IPS DF 19.7 (cell line): ENCODE measurements at places on chromosomes 13 and 19.

DNA sequence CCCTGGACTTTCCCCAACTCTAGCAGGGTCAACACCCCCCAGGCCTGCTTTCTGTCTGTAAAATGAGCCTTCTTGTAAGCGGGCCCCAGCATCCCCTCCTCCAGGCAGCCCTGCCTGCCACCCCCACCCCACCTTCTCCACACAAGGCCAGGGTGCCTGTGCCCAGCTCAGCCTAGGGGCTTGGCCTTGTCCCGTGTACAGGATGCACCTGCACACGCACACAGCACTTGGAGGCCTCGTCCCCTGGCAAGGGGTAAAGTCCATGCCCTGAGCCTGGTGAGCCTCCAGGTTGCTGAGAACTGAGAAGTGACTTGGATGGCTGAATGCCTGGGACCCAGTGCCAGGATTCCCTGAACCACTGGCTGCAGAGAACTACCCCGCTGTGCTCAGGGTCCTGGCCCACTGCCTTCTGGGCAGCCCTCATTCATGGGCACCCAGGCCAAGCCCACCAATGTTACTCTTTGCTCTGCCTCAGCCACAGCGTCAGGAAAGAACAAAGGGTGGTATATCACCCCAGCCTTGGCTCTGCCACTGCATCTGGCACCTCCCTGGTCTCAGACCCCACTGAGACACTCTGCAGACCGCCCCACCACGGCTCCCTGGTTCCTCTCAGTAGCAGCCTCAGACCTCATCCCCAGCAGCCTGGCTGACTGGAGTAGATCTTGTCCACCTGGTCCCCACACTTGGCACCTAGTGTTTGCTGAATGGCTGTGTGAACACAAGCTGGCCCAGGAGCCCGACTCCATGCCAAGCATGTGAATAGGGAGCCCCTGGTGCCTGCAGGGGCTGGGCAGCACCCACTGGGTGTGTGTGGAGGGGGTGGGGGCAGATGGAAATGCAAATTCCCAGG lies 1.8 kb upstream of the TM6SF2 start:
- DNase-seq, result no peak

DNA sequence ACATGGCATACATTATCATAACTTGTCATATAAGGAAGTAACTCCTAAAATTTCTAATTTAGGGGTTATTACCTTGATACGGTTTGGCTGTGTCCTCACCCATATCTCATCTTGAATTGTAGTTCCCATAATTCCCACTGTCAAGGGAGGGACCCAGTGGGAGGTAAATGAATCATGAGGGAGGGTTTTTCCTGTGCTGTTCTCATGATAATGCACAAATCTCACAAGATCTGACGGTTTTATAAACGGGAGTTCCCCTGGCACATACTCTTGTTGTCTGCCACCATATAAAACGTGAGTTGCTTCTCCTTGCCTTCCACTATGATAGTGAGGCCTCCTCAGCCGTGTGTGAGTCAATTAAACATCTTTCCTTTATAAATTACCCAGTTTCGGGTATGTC lies 76.0 kb downstream of the ZDHHC20 start:
- no peak for DNase-seq

- DNase-seq, result no peak
Measured at GRCh38 chr19:31821346-31821745, 472.1 kb upstream of the TSHZ3 start.

- DNase-seq, result no peak
Measured at GRCh38 chr13:43246382-43246781, 223.0 kb downstream of the DNAJC15 start.

DNA sequence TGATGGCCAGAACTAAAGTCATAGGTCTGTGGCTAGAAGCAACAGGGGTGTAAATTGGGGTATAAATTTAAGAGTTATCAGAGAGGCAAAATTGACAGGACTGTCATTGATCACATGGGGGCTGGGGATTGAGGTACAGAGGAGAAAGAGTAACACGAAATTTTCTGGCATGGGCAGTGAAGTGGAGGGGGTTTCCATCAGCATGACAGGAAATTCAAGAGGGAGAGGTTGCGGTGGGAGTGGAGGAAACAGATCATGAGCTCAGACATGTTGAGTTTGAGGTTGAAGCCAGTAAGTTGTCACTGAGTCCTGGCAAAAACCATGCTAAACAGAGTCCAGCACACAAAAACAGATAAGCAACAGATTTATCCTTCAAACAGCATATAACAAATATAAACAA lies 192.1 kb upstream of the TSC22D1 start:
- no peak for DNase-seq

GRCh38 chr19:23286477-23286876 lies 36.3 kb upstream of the ZNF724 start:
- DNase-seq, result no peak

DNA sequence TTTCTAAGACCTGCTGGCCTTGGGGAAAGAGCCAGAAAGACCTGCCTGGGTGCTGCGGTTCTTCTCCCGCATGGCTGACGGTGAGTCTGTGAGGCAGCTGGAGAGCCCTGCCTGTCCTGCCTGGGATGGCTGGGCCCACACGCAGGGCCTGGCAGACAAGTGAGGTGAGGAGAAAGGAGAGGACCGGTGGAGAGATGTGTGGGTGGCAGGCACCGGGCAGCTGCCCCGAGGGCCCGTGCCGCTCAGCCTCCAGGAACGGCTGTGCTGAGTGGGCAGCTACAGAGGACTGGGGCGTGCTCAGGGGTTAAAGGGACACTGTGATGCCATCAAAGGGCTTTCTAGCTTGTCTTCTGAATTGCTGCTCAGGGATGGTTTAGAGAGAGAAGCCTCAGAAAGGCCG lies 53.8 kb downstream of the MLLT1 start:
- DNase-seq, result no peak

DNA sequence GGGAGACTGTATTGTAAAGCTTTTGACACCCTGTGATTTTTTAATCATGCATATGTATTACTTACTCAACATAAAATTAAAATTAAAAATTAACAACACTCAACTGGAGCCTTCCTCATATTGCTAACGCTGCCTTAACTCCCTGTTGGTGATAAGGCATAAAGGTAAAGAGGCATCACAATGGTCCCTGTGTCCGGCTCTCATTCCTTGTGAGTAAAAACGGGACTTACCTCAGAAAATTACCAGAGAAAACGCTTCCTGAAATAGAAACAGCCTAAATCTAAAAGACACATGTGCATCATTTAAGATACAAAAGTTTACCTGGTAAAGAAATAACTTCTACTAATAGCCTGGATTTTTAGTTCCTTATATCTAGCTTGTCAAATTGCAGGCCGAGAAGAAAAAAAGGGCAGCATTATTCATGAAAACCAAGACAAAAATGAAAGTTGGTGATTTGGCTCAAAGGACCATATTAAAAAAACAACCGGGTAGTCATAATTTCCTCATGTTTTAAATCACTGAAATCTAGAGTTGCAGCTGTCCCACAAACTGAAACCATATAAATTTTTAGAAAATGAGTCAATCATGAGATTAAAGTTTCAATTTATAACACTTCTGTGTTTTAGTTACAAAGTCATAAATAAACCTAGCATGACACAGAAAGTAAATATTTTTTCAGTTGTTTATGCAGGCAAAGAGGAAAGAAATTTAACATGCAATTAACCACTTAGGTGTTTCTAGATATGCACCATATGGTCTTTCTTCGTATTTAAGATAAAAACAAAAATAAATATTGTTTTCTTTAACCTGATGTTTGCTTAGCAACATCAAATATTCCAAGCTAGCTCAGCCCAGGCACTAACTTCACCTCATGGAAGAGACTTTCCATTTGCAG lies 94.7 kb downstream of the MIPEP start:
- DNase-seq, result no peak

- DNase-seq, result no peak
Measured at GRCh38 chr13:108859197-108860012, 230.0 kb downstream of the MYO16 start.

GRCh38 chr13:46614582-46614981 lies 61.6 kb downstream of the LRCH1 start:
- no peak for DNase-seq

- DNase-seq, result no peak
Measured at GRCh38 chr19:16333001-16333586, 8.5 kb downstream of the KLF2 start.
